ENCODE measurements at places on chromosomes 4 and X. TPM values are rescaled to one million over a fixed set of nuclear protein-coding genes. Genes with fewer than 3 reads are reported as not detected.

GRCh38 chr4:87092389-87093141, 127.9 kb downstream of the KLHL8 start:
- peaks cover 11% of the 10 kb centered on the region for H3K4me1 ChIP-seq
- H3K27ac ChIP-seq: peak overlapping the region; percentile 68
- peaks cover 1% of the 10 kb centered on the region for H3K36me3 ChIP-seq
- DNase-seq: peak; percentile 74
- H3K27me3 ChIP-seq: no peaks in the 10 kb centered on the region

Gene ZCCHC13
- not detected for total RNA-seq

- no peaks in the 10 kb centered on the region for H3K27me3 ChIP-seq
- peak overlapping the region; percentile 24 for H3K4me3 ChIP-seq
- H3K36me3 ChIP-seq: no peaks in the 10 kb centered on the region
- no peak for DNase-seq
Measured at GRCh38 chrX:44915361-44915868, 42.4 kb downstream of the KDM6A start.

DNA sequence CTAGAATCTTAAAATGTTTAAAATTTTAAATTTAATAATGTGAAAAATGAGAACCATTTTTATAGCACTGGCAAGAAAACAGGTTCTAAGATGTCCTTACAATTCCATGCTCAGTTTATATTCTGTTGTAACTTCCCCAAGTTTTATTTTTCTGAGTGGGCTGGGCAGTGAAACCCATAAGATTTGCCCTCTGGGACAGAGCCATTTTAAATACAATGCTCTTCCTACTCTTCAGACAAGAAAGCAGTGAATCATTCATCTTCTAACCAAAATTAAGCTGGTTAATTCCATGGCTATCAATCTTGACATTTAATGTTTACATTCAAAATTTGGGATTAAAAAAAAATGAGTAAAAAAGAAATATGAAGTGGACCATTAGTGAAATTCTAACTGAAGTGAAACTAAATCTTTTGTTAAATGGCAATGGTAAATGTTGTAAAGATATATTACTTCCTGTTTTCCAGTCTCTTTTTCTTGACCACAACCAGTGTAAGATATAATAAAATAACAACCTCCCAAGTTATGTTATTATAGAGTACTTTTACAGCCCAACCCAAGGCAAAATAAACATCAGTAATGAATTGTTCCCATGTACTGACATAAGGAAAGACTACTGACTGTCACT, 37.2 kb upstream of the PTPN13 start:
- H3K27me3 ChIP-seq: no peaks in the 10 kb centered on the region
- H3K36me3 ChIP-seq: no peaks in the 10 kb centered on the region
- H3K4me3 ChIP-seq: no peak overlapping the region
